Kidney (tissue), 22 donors: ENCODE measurements at places on chromosomes 5 and 9.

DNA sequence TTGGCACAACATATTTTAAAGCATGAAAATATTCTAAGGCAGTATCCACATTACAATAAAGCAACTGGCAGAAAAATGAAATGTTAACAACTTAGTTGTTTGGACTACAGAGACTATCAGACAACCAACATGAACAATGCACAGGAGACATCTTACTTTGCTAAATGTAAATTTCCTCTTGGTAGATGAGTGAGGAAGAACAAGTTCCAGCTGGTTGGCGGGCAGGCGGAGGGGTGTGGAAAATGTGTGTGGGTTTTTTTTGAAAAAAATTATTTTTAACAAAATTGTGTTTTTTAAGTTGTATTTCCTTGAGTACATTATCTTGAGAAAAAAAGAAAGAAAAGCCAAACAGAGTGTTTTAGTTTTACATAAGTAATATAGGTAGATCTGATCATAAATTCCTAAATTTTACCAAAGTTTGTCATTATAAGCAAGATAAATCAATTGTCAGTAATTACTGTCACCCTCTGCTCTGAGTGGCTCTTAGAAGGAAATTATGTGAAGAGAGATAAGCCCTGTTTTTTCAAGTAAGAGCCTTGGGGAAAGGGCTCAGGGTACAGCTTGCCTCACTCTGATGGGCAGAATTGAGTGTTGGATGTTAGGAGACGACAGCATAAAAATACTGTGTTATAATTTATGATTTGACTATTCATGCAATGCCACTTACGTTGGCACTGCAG, 42.5 kb downstream of the TMEM167A start:
- H3K36me3 ChIP-seq = no peaks in the 10 kb centered on the region
- no peaks in the 10 kb centered on the region for H3K27me3 ChIP-seq
- no peak for DNase-seq
- H3K4me1 ChIP-seq = no peaks in the 10 kb centered on the region
- no peak overlapping the region for H3K27ac ChIP-seq
- H3K4me3 ChIP-seq = no peak overlapping the region

DNA sequence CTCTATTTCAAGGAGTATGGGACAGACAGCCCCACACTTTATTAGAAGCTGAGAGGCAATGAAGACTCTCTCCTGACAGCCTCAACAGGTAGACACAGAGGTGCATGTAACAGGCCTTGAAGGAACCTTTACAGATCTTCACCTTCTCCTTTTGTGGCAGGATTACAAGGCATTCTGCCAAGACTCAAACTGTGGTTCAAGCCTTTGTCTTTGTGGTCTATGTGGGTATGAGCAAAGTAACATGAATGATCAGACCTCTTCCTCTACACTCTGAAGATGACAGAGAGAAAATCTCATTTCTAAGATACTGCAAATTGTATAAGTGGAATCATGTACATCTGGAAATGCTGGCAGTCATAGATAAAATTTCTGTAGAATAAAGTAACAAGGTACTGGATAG, 346.9 kb downstream of the CDH9 start:
- H3K4me3 ChIP-seq = no peak overlapping the region
- H3K27ac ChIP-seq = no peak overlapping the region
- H3K36me3 ChIP-seq = no peaks in the 10 kb centered on the region
- H3K4me1 ChIP-seq = no peaks in the 10 kb centered on the region
- H3K27me3 ChIP-seq = no peaks in the 10 kb centered on the region

GRCh38 chr5:12330381-12330780, 426.1 kb upstream of the CTNND2 start:
- no peak for DNase-seq
- no peaks in the 10 kb centered on the region for H3K27me3 ChIP-seq
- H3K36me3 ChIP-seq = no peaks in the 10 kb centered on the region
- H3K27ac ChIP-seq = no peak overlapping the region

GRCh38 chr5:102797322-102797884, 42.3 kb downstream of the PAM start:
- no peaks in the 10 kb centered on the region for H3K27me3 ChIP-seq
- no peak for DNase-seq
- no peak overlapping the region for H3K4me3 ChIP-seq
- no peaks in the 10 kb centered on the region for H3K4me1 ChIP-seq

DNA sequence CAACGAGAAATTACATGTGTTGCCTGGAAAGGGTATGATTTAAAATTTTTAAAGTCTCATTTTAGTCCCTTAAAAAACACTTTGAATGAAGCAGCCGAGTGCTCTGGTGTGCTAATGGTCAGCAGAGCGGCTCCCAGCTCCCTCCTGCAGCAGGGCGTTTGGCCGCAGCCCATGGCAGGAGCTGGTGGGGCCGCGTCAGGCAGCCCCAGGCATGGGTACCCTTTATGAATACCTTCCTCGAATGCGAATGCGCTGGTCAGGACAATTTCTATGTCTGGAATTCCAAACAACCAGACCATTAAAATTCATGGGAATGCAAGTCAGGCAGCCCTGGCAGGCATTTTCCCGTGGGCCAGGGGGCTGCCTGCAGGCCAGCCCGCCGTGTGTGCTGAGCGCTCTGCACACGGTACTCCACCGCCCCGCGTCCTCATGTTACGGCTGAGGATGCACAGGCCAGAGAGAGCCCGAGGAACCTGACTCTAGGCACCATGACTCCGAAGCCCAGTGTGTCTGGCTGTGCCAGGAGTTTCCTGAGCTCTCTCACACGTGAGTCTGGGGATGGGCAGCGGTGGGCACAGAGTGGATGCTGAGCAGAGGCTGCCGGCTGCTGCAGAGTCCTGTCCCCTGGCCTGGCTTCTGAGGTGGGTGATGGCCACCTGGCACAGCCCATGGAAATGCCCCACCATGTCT, 123.7 kb downstream of the WNK2 start:
- H3K4me3 ChIP-seq = no peak overlapping the region
- H3K36me3 ChIP-seq = no peaks in the 10 kb centered on the region
- no peaks in the 10 kb centered on the region for H3K27me3 ChIP-seq
- peak; percentile 24 for DNase-seq
- H3K4me1 ChIP-seq = no peaks in the 10 kb centered on the region
- H3K27ac ChIP-seq = no peak overlapping the region
